ENCODE measurements at places on chromosomes 3 and 15.

GRCh38 chr15:73972984-73973682 lies 19.0 kb downstream of the STOML1 start:
- DNase-seq: peak; percentile 82

DNA sequence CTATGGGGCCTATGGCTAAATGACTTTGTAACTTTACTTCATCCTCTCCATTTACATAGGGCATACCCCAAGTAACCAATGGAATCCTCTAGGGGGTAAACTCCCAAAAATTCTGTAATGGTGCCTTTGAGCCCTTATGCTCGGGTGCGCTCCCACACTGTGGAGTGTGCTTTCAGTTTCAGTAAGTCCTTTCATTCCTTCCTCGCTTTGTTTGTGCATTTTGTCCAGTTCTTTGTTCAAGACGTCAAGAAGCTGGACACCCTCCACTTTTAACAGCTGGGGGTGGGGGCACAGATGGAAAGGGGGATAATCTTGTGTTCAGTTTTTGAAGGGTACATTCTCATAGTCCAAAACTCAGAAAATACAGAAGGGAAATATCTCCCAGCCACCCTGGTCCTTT lies 84.4 kb upstream of the C2CD4B start:
- no peak for DNase-seq

- DNase-seq: no peak
These were observed 5.3 kb upstream of the CTNNB1 start for GRCh38 chr3:41193794-41194539.

GRCh38 chr3:89572261-89572660 lies 464.8 kb downstream of the EPHA3 start:
- no peak for DNase-seq

DNA sequence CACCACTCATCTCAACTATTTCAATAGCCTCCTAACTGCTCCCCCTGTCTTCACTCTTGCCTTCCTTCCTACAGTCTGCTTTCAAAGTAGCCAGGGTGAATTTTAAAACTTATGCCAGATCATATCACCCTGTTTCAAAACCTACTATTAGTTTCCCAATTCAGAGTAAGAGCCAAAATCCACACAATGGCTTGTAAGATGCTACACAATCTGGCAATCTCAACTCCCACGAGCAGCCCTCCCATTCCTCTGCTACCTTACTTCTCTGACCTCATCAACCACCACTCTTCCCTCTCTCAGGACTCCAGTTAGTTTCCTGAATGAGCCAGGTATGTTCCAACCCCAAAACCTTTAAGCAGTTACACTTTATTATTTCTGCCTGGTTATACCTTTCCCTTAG lies 62.5 kb downstream of the VPS13C start:
- peak; percentile 38 for DNase-seq

GRCh38 chr3:182294696-182295095 lies 498.6 kb upstream of the ATP11B start:
- no peak for DNase-seq

DNA sequence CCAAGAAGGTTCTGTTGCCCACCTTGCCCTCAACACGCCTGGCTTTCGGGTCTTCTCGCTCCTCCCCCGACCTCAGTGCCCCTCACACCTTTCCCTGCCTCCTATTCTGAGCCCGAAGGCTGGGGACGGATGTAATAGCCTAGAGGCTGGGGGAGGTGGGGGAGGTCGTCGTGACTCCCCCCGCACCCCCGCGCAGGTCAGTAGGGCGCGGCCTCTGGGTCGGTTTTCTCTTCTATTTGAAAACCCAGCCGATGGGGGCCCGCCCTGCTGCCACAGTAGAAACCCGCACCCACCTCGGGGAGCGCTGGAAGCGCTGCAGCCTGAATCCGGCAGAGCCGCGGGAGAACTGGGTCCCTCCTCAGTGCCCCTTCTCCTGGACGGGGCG lies 1.0 kb upstream of the RBPMS2 start:
- DNase-seq: no peak

DNA sequence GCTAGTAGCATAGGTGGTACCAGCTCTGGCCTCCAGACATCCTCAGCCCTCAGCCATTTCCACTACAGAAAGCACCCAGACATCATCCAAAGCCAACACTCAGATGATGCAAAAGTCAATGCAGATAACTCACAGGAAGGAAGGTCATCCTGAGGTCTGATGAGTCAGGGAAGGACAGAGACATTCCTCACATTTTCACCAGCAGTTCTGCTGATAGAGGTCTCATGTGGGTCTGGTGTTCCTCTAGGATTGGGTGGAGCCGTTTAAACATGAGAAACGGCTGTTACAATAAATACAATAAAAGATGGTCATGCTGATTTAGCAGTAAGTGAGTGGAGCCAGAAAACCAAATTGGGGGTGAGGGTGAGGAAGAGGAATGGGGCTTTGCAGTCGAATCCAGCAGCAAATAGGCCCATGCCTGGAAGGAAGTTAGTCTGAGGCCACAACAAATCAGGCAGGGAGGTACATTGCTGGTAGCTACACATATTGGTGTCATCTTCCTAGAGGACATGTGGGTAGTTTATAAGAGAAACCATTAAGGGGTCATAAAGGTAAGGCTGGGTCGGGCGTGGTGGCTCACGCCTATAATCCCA lies 33.3 kb upstream of the FLNB start:
- DNase-seq: peak; percentile 95

DNA sequence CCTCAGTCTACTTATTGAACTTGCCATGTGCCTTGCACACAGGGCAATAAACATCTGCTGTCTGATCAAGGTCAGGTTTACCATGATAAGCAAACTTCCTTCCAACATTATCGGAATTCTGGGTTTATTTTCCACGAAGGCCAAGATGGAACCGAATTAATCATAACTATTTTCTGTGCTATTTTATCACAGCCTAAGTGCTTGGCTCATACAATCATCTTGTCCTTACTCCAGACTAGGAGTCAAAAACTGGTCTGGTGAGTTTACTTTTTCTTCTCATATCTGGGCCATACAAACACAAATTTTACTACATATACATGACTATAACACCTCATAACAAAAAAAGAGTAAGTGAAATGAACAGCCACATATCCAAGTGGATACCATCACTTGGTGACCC lies 2.3 kb downstream of the FBN1 start:
- DNase-seq: peak; percentile 38

GRCh38 chr15:48930735-48931134 lies 33.0 kb downstream of the SHC4 start:
- no peak for DNase-seq

GRCh38 chr3:183508821-183509220 lies 46.7 kb downstream of the KLHL6 start:
- DNase-seq: no peak

GRCh38 chr3:158539414-158540014 lies 31.5 kb upstream of the MLF1 start:
- peak; percentile 70 for DNase-seq

- DNase-seq: no peak
These were observed 58.3 kb downstream of the SLCO3A1 start for GRCh38 chr15:91911844-91912243.

DNA sequence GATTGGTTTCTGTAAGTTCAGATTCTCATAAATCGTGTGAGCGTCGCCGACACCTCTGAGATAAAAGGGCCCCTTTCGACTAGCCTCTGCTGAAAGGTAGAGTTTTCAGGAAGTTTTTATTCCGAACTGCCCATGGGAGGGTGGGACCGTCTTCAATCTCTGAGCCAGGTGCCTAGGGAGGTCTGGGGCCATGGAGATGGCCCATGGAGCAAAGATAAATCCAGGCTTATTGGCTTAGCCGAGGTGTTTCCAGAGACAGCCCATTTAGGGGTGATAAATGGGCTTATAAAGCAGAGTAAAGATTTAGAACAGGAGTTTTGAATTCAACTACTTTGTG lies 442 bp downstream of the QTRT2 start:
- no peak for DNase-seq

DNA sequence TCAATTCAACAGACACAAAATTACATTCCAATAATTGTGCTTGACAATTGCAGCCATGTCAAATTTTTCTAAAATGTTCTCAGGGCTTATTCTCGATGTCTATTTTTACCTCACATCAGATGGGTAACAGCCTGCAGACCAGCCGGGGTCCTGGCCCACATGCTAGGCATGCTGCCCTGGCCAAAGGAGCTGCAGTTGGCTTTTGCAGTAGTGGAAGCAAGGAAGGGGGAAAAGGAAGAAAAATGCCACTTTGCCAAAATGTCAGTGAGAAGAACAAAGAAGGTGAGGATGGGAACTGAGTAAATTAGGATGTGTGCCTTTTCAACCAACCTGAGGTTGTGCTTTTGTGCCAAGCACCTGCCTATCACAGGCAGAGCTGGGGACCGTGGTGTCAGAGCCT lies 161.0 kb downstream of the FOXB1 start:
- DNase-seq: no peak

GRCh38 chr3:177753451-177754155 lies 556.3 kb upstream of the TBL1XR1 start:
- peak; percentile 40 for DNase-seq

DNA sequence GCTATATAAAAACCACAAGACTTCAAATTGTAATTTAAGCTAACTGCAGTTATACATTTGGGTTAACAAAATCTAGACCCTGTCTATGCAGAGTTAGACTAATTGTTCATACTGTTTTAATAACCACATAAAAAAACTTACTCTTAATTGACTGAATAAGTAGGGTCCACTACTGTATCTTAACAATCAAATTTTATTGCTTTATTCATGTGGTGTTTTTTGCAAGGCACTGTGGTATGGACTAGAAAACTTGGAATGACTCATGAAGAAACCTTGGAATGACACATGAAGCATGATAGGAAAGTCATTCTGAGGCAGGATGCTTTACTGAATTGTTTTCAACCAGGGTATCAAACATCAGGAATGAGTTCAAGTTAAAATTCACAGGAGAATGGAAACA lies 2.3 kb downstream of the SERP1 start:
- peak; percentile 77 for DNase-seq

DNA sequence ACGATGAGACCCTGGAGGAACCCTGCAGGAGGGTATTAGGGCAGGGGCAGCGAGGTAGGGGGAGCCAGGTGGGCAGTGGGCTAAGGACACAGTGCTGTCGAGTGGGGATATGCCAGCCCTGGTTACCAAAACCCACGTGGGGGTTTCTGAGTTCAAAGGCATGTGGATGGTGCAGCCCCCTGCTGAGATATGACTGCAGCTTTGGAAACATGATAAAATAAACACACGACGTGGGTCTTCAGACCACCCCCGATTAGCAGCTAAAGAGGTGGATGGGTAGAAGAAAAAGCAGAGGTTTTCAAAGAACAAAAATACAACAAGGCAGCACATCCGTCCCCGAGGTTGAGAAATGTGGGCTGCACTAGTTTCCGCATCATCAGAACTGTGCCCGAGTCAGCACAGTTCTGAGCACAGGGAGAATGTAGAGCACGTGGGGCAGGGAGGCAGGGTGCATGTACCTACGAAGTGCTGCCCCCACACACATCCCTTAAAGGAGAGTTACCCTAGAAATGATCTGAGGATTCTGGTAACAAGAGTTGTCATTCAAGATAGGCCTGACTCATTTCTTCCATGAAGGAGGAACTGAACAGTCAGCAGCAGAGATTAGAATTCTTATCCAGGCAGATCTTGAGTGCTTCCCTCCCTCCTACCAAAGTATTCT lies 121.3 kb downstream of the RPLP1 start:
- DNase-seq: peak; percentile 18

GRCh38 chr15:89653578-89653977 lies 1.7 kb downstream of the KIF7 start:
- no peak for DNase-seq

GRCh38 chr3:82493858-82494257 lies 732.4 kb upstream of the GBE1 start:
- no peak for DNase-seq

GRCh38 chr3:40278791-40279190 lies 30.7 kb upstream of the EIF1B start:
- DNase-seq: no peak

- DNase-seq: peak; percentile 86
These were observed 199.7 kb downstream of the AKAP13 start for GRCh38 chr15:85579957-85580694.

GRCh38 chr3:39185959-39186691 lies 6.3 kb downstream of the XIRP1 start:
- DNase-seq: no peak

GRCh38 chr15:69848551-69849231 lies 249.0 kb downstream of the TLE3 start:
- no peak for DNase-seq

GRCh38 chr3:52232279-52233107 lies 6.5 kb downstream of the TWF2 start:
- DNase-seq: no peak

GRCh38 chr15:92901072-92901761 lies 1.1 kb downstream of the CHD2 start:
- no peak for DNase-seq

DNA sequence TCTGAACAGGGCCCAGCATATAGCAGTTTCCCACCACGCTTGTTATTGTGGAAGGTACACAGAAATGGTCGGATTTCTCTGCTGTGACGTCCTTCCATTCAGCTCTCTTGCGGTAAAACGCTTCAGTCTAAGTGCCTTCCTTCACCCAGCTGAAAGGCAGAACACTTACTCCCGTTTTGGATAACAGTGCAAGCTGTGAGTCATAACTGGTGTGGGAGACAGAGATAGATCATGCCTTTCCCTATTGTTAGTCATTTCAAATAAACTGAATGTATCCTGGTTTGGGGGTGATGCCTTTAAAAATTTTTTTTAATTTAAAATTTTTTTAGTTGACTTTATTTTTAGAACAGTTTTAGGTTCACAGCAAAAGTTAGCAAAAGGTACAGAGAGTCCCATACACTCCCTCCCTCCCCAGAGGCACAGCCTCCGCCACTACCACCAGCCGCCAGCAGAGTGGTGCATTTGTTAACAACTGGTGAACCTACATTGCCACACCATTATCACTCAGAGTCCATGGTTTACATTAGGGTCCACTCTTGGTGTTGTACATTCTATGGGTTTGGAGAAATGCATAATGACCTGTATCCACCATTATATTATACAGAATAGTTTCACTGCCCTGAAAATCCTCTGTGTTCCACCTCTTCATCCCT lies 94.9 kb upstream of the NSMCE3 start:
- peak; percentile 57 for DNase-seq

GRCh38 chr3:52422669-52423068 lies 22.2 kb downstream of the SEMA3G start:
- no peak for DNase-seq

GRCh38 chr3:13569201-13569600 lies 20.3 kb downstream of the FBLN2 start:
- DNase-seq: no peak

Measured in fibroblast of mammary gland (primary cell).